ENCODE measurements at places on chromosomes 3 and 15.

DNA sequence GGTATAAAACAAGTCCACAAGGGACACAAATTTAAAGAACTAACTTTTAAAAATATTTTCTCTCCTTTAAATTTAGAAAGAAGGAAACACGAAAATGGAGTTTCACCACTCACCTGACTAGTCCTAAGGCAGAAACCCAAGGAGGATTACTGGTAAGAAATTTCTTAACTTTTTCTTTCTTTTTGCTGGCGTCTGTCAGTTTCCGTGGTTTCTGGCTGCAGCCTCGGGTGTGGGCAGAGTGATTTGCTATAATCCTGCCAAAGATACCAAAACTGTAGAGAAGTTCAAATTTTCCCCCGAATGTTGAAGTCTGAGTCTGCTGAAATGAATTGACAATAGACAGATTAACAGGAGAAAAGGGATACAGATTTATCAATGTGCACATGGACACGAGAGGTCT, 843.6 kb upstream of the ALCAM start:
- DNase-seq = no peak

GRCh38 chr15:77855871-77856270, 221.6 kb downstream of the TBC1D2B start:
- DNase-seq = no peak

DNA sequence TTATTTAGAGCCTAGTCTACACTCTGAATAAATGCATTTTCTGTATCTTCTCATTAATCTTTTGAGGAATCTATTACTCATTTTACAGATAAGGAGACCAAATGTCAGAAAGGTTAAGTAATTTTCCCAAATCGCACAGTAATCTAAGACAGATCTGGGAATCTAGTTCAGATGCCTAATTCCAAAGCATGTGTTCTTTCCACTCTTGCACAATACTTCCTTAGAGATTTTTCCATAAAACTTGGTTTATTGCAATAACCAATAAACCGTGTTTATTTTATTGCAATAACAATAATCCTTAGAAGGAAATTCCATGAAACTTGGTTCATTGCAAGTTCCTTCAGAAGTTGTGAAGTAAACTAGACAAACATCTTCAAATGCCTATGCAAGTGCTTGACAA, 17.4 kb upstream of the COL8A1 start:
- no peak for DNase-seq

- DNase-seq = no peak
Observed at GRCh38 chr3:30644615-30645014, 38.2 kb downstream of the TGFBR2 start.

- DNase-seq = no peak
Observed at GRCh38 chr15:79299126-79299840, 11.6 kb upstream of the TMED3 start.

DNA sequence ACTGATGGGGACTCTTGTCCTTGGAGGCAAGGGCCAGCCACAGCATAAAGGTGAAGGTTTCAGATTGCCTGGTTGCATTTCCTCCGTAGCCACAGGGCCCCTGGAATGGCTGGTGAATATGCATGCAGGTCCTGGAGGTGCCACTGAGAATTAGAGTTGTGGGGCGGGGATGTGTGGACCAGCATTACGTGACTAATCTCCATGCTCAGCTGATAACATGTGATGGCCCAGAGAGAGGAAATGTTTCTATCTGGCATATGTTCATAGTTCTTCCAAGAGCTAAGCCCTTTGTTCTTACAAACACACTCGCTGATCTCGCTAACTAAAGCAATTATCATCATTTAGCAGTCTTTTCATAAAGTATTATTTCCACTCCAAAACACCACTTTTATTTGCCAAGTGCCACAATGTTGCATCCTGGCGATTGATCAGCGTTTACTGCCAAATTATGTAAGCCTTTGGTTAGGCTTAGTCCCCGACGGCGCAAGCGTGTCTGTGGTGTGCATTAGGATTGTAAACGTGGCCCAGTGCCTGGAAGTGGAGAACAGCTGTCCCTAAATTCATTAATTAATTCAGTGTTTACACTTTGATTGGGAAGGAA, 55.9 kb downstream of the CGNL1 start:
- no peak for DNase-seq

DNA sequence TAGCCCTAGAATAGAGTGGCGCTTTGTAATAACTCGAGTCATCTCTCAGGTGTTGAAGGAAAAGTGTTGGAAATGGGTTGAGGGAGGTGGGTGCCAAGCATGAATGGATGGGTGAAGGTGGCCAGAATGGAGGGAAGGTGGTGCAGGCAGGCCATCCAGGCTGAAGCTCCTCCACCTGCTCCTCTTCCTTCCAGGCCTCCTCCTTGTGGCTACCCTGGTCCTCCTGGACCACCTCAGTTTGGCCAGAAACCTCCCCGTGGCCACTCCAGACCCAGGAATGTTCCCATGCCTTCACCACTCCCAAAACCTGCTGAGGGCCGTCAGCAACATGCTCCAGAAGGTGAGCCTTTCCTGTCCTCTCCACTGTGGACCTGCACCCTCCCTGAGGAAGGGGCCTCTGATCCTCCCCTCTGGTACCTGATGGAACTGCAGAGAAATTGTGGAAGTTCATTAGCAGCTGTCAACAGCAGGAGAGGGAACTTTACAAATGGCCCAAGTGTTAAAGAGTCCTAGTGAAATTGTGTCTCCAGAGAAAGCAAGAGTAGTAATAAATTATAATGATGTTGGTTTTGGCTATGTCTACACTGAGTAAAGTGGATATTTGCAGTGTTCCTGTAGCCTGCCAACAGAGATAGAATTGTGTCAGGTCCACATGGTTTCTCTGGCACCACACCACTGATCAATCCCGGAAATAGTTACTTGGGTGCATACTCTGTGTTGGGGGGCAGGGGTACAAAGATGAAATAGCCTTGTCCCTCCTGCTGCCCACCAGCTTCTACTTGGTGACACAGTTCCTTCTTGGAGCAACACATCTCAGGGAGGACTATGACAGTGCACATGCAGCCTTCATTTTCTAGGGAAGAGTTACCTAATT, 1.6 kb downstream of the IL12A start:
- no peak for DNase-seq

DNA sequence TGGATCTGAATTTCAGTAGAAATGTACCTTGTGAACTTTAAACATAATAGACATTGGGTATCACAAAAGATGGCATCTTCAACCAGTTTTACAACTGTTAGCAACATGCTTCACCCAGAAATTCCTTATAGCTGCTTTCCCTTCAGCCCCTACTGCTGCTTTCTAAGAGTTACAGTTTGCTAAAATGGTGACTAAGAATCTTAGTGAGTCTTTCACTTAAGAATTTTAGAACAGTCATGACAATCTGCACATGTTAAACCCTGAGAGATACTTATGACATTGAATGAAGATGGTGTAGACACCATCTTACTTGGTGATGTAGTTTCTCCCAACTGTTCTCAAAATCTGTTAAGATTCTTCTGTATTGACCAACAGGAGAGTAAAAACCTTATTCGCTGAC, 129.7 kb upstream of the UBE2E1 start:
- no peak for DNase-seq

All from GM12892 (cell line).